Activated naive CD4-positive, alpha-beta T cell treated with anti-CD3 and anti-CD28 coated beads for 36 hours (primary cell): ENCODE measurements at places on chromosomes 3 and 15. TPM values are rescaled to one million over a fixed set of nuclear protein-coding genes. Genes with fewer than 3 reads are reported as not detected.

Gene KIF7
- total RNA-seq, result 0.94 TPM

Gene GRAMD2A
- total RNA-seq, result not detected

Gene PIGZ
- total RNA-seq, result 0.26 TPM

Gene ALPK3
- 0.02 TPM for total RNA-seq

Gene AHSG
- total RNA-seq, result not detected
